ENCODE measurements at places on chromosomes 6 and 20. TPM values are rescaled to one million over a fixed set of nuclear protein-coding genes. Genes with fewer than 3 reads are reported as not detected.

- peaks cover 7% of the 10 kb centered on the region for H3K4me1 ChIP-seq
- no peaks in the 10 kb centered on the region for H3K36me3 ChIP-seq
- H3K27ac ChIP-seq: no peak overlapping the region
- DNase-seq: no peak
- no peak overlapping the region for H3K4me3 ChIP-seq
These were observed 197.6 kb downstream of the DTNBP1 start for GRCh38 chr6:15465212-15465611.

- H3K36me3 ChIP-seq: no peaks in the 10 kb centered on the region
- no peaks in the 10 kb centered on the region for H3K4me1 ChIP-seq
- DNase-seq: no peak
- H3K4me3 ChIP-seq: peak overlapping the region; percentile 62
These were observed 134.4 kb downstream of the ARHGAP18 start for GRCh38 chr6:129575378-129576118.

DNA sequence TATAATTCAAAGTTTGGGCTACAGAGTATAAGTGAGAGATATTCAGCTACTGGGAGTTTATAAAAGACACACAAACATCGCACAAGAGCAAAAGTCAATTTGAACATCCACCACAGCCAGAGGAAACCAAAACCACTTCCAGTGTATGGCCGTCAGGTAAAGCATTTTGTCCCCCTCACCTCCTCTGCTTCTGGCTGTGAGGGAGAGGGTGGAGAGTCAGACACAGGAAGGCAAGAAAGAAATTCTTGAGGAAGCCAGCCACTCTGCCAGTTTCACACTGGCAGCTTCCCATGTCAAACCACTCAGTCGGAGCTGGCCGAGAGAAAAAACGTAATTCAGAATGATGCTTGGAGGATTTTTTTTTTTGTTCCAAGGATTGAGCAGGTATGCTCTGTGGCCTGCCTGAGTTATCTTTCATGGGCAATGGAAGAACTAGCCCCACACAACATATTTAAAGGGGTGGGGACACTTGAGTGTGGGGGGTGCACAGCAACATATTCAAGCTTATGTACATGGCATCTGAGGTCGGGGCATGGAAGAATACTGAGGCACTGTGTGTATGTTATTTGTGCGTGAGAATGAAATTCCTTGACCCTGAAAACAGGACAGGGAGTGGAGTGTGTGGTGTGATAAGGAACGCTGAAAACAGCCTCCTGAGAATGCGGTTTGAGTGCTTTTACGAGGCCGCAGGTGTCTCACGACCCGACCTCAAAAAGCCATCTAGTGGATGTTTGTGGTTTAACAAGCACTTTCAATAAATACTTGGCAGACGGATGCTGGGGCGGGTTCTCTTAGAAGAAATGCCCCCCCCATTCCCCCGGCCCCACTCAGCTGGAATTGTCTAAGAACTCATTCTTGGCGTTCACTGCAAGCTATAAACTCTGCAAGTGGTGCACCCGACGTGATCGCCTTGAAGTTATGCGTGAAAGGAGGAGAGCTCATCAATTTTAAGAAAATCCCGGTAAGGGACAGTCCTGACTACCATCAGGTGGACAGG is 27.5 kb upstream of the ZBTB22 start:
- no peak for DNase-seq
- H3K27ac ChIP-seq: peak overlapping the region; percentile 27
- H3K36me3 ChIP-seq: no peaks in the 10 kb centered on the region
- no peaks in the 10 kb centered on the region for H3K27me3 ChIP-seq

DNA sequence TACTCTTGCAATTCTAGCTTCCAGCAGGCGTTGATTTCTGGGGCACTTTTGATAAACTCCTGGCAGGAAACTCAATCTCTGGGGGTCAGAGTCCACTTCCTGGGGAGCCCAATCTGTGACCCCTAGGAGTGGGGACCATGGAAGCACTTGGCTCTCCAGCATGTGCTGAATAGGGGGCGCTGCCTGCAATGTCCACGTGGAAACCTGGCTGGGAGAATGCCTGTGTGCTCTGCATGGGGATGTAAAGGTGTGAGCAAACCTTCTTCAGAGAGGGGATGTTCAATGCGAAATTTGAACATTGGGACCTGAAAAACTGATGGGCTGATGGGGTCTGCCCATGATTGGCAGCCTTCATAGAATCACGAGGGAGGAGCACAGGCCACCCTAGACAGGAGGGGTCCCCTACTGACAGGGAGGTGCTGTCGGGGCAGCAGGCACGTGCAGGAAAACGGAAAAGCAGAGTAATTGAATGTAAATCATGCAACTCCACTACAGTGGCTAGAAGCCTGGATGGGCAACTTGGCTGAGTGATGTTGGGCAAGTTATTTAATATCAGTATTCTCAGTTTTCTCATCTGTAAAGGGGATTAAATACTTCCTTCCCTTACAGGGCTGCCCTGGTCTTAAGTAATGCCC is 47.8 kb downstream of the CEP43 start:
- H3K27ac ChIP-seq: no peak overlapping the region
- no peaks in the 10 kb centered on the region for H3K27me3 ChIP-seq
- H3K4me3 ChIP-seq: no peak overlapping the region
- H3K36me3 ChIP-seq: no peaks in the 10 kb centered on the region

- no peaks in the 10 kb centered on the region for H3K27me3 ChIP-seq
- DNase-seq: no peak
- no peak overlapping the region for H3K4me3 ChIP-seq
- H3K4me1 ChIP-seq: no peaks in the 10 kb centered on the region
- H3K27ac ChIP-seq: no peak overlapping the region
These were observed 20.2 kb upstream of the SLC22A3 start for GRCh38 chr6:160327981-160328380.

GRCh38 chr6:118755941-118756646 is 104.7 kb upstream of the CEP85L start:
- H3K27me3 ChIP-seq: no peaks in the 10 kb centered on the region
- no peak overlapping the region for H3K4me3 ChIP-seq
- H3K27ac ChIP-seq: no peak overlapping the region
- H3K36me3 ChIP-seq: no peaks in the 10 kb centered on the region
- DNase-seq: no peak

- H3K4me3 ChIP-seq: no peak overlapping the region
- no peaks in the 10 kb centered on the region for H3K27me3 ChIP-seq
- H3K4me1 ChIP-seq: no peaks in the 10 kb centered on the region
- no peak for DNase-seq
These were observed 137.1 kb downstream of the ELOVL4 start for GRCh38 chr6:79810185-79810705.

GRCh38 chr6:168450917-168451316 is 9.9 kb downstream of the SMOC2 start:
- no peak overlapping the region for H3K4me3 ChIP-seq
- H3K27ac ChIP-seq: no peak overlapping the region
- no peaks in the 10 kb centered on the region for H3K36me3 ChIP-seq
- DNase-seq: no peak

DNA sequence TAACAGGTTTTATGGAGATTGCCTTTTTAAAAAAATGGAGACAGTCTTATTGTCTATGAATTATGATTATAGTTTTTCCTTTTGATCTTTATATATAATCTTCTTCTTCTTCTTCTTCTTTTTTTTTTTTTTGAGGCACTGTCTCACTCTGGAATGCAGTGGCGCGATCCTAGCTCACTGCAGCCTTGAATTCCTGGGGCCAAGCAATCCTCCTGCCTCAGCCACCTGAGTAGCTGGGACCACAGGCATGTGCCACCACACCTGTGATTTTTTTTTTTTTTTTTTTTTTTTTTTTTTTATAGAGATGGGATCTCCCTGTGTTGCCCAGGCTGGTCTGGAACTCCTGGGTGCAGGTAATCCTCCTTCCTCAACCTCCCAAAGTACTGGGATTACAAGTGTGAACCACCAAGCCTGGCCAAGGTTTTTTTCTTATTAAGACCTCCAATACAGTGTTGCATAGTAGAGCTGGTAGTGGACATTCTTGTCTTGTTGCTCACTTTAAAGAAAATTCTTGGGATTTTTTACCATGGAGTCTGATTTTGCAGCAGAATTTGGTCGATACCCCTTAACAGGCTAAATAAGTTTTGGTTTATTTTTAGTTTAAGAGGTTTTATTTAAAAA is 46.5 kb downstream of the STK4 start:
- no peaks in the 10 kb centered on the region for H3K27me3 ChIP-seq
- H3K27ac ChIP-seq: no peak overlapping the region
- H3K4me1 ChIP-seq: no peaks in the 10 kb centered on the region

DNA sequence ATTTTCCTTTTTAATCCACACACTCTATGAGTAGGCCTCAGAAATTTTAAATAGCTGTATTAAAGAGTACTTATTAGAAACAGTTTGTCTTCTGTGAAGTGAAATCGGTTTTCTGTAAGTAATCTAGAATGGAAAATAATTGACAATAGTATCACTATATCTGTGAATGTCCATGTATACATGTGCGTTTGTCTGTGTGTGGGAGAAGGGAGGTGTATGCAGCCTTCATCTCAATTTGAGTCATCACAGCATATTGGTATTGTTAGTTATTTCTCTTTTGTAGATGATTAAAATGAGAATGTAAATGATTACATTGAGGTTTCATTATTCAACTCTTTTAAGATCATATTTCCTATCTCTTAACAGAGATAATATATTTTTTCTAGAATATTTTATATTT is 206.0 kb downstream of the EYS start:
- H3K4me1 ChIP-seq: no peaks in the 10 kb centered on the region
- no peaks in the 10 kb centered on the region for H3K36me3 ChIP-seq
- H3K27me3 ChIP-seq: no peaks in the 10 kb centered on the region
- no peak overlapping the region for H3K27ac ChIP-seq
- no peak for DNase-seq

- no peak for DNase-seq
- no peak overlapping the region for H3K27ac ChIP-seq
- no peaks in the 10 kb centered on the region for H3K4me1 ChIP-seq
- no peaks in the 10 kb centered on the region for H3K27me3 ChIP-seq
These were observed 40.2 kb upstream of the SAMHD1 start for GRCh38 chr20:36991703-36992102.

DNA sequence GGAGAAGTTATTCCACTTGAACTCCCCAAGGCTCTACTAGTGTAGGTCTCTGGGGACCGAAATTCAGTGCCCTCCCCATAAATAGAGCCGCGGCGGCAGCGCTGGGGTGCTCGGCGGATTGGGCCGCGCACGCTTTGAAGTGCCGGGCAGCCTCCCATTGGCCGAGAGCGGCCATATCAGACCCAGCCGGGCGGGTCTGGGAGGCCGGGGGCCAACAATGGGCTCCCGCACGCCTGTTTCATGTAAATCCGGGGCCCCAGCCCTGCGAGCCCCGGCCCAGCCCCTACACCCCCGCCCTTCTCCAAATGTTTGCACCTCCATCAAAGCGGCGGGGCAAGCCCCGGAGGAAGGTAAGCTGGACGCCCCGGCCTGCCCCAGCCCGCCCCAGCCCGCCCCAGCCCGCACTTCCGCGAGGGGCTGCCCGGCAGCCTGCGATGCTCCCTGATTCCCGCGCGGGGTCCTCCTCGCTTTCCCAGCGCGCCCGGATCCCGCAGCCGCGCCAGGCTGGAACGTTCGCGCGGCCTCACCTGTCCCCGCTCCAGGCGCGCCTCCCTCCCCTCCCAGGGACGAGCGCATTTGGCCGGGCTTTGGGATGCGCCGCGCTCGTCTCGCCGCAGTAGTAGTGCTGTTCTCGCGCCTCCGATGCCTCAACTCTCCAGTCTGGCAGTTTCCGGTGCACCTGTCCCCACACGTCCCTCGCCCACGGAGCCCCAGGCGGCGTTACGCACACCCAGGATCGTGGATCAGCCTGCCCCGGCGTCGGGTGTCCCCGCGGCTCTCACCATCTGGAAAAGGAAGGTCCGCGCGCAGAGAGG is at the start of gene TBXT:
Gene TBXT, minus strand, starts transcription at position 51 of the 815 bp plus-strand sequence. CDS start 260 bp downstream, outside the sequence.
- H3K27ac ChIP-seq: no peak within 1 kb of the TSS
- H3K36me3 ChIP-seq: no peaks in the 10 kb centered on the region
- no peak for DNase-seq
- H3K4me1 ChIP-seq: peaks cover 7% of the 10 kb centered on the region
- H3K27me3 ChIP-seq: peaks cover 29% of the 10 kb centered on the region

Gene OPN5
- total RNA-seq: not detected

Gene TMEM200A
- 0.08 TPM for total RNA-seq

Gene ARFGAP1
- 29.7 TPM for total RNA-seq

Measured in liver (tissue), 10 donors.